Heart right ventricle (tissue), 16 donors: ENCODE measurements at places on chromosomes 12 and 14.

- DNase-seq, result no peak
Measured at GRCh38 chr12:43072431-43072830, 479.6 kb downstream of the ADAMTS20 start.

- no peak for DNase-seq
Measured at GRCh38 chr12:117890137-117890536, 78.7 kb downstream of the KSR2 start.

DNA sequence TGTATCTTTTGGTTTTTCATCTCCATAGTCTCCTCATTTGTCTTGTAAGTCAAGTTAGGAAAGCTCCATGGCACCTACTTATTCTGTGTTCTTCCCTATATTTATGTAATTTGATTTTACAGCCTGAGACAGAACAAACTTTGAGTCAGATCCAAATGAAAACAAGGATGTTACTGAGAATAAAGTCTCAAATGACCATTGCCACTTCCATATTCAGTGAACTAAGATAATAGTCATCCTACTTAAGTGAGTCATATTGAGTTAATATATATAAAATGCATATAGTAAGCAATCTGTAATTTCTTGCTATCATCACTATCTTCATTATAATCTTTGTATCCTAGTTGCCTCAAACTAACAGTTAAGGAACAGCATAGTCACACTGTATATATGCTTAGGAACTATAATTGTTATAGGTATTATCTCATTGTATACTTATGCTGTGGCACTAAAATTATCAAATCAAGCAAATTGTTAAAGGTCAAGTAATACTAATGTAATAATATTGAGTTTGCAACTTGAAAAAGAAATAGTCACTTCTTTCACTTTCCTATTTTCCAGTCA, 30.8 kb downstream of the TMTC3 start:
- DNase-seq, result no peak

GRCh38 chr14:44995196-44995595, 33.2 kb downstream of the TOGARAM1 start:
- DNase-seq, result no peak

DNA sequence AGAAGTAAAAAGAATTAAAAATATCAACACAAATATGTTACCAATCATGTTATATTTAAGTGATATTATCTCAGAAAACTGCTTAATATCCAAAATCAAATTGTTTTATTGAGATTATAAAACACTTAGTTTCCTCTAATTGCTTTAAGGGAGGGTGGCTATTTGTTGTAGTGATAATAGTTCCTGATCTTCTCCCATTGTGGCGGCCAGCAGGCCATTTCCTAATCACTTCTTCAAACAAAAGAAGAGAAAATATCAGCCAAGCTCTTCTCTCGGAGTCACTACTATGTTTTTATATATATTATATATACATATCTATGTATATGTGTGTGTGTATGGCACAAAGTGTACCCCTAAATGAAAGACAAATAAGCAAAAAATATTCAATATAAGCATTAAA, 31.5 kb downstream of the ERO1A start:
- DNase-seq, result no peak

DNA sequence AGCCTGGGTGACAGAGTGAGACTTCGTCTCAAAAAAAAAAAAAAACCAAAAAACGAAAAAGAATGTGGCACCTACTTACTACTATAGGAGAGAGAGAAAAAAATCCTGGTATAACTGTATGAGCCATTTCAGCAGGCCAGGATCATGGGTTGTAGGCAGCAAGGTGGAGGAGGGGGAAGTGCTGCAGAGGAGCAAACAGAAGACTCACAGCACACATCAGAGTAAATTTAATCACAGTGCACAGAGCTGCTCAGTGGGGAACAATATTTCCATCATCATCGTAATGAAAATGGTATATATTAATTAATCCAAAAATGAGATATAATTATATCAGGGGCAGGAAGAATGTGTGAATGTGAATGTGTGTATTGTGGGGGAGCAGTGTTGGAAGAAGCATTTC, 175.8 kb downstream of the SLC2A13 start:
- DNase-seq, result no peak

DNA sequence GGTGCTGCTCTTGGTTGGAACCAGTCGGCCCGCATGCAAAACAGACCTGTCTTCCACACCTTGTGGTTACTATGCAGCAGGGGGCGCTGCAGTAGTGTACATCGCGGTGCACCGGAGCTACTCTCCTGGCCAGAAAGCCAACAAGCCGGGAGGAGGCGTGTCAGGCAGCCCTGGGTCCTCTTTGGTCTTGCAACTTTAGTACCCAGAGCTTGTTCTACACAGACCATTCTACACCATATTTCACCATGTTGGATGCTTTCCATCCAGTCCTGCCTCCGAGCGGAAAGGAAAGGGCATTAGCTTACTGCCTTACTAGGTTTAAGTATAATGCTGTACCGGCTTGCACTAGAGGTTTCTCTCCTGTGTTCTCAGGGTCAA, 927 bp upstream of the TMTC2 start:
- DNase-seq, result peak; percentile 93

DNA sequence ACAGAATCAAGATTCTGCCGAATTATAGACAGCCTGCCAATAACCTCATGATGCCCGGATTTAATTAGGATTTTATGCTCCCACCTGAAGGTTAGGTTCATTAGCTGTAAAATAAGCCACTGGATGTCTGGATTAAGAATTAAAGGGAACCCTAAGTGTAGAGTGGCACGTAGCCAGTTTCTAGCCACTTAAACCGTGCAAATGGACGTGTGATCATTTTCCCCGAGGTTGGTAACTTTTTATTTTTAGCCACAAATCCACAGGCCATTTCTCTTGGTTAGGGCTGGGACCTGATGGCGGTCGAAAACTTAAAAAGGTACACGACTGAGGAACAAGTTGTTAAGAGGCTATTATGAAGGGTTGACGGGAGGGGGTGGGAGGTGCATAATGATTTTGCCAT, 127.3 kb upstream of the TMPO start:
- DNase-seq, result no peak

- no peak for DNase-seq
Measured at GRCh38 chr12:78090266-78090665, 259.6 kb downstream of the NAV3 start.

- DNase-seq, result peak; percentile 19
Measured at GRCh38 chr14:67666750-67667449, 7.5 kb downstream of the VTI1B start.

GRCh38 chr12:19131025-19131444, 1.5 kb downstream of the PLEKHA5 start:
- DNase-seq, result peak; percentile 18

DNA sequence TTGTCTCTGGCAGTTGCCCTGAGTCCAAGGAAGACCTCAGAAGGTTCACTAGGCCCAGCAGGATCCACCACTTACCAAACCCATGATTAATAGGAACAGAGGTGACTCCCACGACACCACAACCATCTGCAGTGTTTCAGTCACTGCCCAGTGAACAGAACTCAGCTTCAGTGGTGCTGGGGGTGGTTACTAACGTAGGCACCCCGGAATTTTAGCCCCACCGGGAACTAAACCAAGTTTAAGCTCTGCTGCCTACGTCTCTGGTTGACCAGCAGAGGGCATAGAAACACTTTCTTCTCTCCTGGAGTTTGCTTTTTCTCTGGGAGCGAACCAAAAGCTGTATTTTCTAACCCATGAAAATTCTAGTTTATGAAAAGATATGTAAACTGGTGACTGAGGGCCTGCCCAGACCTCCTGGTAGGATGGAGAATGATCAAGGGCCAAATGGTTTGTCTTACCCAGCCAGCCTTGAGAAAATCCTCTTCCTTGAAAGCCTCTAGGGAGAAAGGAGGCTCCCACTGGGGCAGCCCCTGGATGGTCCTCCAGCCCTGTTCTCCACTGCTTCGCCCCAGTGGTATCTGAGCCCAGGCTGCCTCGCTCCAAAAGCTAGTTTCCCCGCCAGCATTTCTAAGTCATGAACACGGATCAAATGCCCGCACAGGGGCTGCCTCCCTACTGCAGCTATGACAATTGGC, 379.8 kb downstream of the DPF3 start:
- DNase-seq, result no peak

DNA sequence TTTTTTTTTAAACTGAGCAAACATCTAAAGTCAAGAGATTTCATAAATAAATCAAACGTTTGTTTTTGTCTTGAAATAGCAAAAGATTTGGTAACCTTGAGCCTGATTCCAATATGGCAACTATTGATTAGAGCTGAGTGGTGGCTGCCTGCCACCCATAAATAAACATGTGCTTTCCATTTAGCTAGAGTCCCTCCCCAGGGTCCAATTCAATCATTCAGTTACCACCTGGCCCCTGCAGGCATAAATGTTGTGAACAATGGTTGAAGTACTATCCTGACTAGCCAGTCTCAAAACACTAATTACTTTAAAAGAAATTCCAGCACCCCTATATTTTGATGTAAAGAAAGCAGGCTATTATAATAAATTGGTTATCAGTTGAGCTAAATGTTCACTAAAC, 129.7 kb upstream of the GRIP1 start:
- DNase-seq, result no peak

- no peak for DNase-seq
Measured at GRCh38 chr12:70556179-70556869, 80.9 kb downstream of the PTPRB start.

DNA sequence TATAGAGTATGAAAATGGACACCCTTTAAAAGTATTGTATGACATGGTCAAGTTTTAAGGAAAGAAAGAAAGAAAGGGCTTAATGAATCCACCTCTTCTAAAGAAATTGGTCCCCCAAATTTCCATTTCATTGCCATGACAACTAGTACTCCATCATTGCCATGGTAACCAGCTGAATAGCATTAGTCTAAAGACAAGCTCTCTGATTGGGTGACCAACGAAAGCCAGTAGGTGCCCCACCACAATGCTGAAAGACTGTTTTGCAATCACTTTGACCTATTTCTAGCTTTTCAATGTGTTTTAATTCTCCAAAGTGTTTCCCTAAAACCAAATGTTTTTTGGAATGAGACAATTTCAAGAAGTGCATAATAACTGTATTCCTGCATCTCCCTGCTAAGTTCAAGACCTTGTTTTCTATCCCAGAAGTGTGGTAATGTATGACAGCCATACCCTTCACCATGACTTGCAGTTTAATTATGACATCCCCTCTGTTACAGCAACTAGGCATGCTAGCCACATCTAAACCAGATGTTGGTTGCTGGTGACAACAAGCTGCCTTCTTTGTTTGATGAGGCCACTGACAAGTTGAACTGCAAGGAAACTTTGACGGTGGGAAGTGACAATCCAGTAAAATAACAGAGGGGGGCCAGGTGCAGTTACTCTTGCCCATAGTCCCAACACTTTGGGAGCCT, 46.7 kb downstream of the KICS2 start:
- DNase-seq, result no peak

DNA sequence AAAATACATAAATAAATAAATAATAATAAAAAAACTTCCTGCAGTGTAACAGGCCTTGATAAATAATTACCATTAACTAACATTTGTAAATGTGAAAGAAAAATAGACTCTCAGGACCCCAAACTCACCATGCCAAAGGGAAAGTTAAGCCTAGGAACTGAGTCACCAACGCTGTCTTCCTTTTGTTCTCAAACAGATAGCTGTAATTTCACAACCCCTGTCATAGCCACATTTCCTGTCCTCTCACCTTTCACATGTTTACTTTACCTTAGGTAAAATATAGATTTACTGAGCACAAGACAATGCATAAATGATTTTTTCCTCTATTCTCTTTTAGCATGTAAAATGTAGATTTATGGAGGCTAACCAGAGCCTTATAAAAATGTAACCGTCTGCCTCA, 35.9 kb upstream of the CHST11 start:
- DNase-seq, result no peak

DNA sequence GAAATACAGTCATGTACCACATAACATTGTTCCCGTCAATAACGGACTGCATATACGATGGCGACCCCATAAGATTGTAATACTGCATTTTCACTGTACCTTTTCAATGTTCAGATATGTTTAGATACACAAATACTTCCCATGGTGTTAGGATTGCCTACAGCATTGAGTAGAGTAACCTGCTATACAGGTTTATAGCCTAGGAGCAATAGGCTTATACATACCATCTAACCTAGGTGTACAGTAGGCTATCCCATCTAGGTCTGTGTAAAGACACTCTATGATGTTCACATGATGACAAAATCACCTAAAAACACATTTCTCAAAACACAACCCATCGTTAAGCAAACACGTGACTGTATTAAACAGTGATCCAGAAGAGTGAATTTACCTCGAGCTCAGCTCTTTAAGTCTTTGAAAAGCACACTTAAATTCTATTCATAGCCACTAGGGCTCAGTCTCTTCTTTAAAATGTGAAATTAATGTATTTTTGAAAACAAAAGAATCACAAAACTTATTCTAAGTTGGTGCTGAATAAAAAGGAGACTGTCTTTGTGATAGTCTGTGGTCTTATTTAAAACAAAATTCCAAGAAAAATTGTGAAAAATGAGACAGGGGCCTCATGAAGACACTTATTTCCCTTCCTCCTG, 239.1 kb upstream of the ARID2 start:
- DNase-seq, result no peak

- DNase-seq, result no peak
Measured at GRCh38 chr14:67436006-67436866, 24.3 kb upstream of the PLEK2 start.

- DNase-seq, result no peak
Measured at GRCh38 chr14:20376071-20376588, 32.7 kb downstream of the PARP2 start.

- DNase-seq, result no peak
Measured at GRCh38 chr14:96139169-96139568, 65.5 kb upstream of the BDKRB2 start.

DNA sequence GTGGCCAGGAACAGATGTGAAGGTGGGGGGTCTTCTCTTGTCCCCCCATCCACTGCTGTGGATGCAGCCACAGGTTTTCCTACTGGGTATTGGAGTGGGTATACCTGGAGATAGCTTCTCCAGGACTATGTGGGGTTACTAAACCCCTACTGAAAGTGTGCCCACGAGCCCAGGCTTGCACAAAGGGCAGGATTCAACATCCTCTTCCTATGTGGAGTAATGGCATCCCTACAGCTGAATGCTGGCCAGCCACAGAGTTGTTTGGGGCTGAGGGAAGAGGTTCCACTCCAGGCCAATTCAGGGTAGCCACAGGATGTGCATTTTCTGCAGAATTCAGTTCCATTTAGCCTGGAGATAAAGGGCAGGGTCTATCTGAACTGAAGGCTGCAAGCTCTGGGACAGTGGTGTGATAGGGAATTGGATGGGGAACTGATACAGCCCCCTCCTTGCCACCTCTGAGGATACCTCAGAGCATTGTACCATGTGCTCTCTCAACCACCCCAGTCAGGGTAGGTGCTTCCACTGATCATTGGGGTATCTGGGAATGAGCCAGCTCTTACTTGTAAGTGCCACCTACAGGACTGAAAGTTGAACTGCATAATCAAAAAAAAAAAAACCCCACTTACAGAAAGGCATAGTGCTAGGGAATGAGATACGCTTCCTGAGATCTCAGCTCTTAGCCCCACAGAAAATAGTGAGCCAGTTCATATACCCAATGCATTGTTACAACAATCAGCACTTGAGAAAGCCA, 187.1 kb downstream of the KITLG start:
- no peak for DNase-seq

- no peak for DNase-seq
Measured at GRCh38 chr12:59122784-59123183, 202.5 kb upstream of the LRIG3 start.
